Naive B cell (primary cell): ENCODE measurements at places on chromosomes 5 and 9. TPM values are rescaled to one million over a fixed set of nuclear protein-coding genes. Genes with fewer than 3 reads are reported as not detected.

The TMCO6 gene
- 12.1 TPM for polyA plus RNA-seq

The TAF11L10 gene
- not detected for polyA plus RNA-seq

The HTR1A gene
- polyA plus RNA-seq: not detected

The DMGDH gene
- not detected for polyA plus RNA-seq

The PRELID2 gene
- polyA plus RNA-seq: 2.8 TPM

The WDR41 gene
- polyA plus RNA-seq: 24.0 TPM
